Kidney (tissue), 22 donors: ENCODE measurements at places on chromosomes 3 and 15. TPM values are rescaled to one million over a fixed set of nuclear protein-coding genes. Genes with fewer than 3 reads are reported as not detected.
A peak's percentile ranks its signal among the peaks of the same experiment; 100 is the strongest.

DNA sequence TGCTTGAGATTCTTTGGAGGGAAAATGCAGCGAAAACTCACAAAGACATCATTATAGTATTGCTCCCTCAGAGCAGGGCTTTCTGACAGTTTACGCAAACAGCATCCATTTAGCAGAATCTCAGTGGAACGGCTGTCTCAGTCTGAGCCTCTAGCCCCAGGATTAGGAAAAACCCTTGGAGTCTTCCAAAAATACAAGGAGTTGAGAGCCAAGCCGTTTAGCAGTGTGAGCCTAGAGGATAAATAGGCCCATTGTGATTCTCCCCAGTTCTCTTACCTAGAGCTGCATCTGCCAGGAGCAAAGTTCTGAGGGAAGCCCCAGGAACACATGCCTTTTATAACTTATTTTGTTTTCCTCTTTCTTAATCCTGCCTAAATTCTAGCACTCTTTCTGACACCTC lies 359.6 kb downstream of the NTRK3 start:
- no peak for DNase-seq

- DNase-seq, result no peak
Observed at GRCh38 chr3:45054196-45054857, 28.2 kb downstream of the CLEC3B start.

GRCh38 chr3:14397531-14397930 lies 4.9 kb upstream of the SLC6A6 start:
- DNase-seq, result no peak

DNA sequence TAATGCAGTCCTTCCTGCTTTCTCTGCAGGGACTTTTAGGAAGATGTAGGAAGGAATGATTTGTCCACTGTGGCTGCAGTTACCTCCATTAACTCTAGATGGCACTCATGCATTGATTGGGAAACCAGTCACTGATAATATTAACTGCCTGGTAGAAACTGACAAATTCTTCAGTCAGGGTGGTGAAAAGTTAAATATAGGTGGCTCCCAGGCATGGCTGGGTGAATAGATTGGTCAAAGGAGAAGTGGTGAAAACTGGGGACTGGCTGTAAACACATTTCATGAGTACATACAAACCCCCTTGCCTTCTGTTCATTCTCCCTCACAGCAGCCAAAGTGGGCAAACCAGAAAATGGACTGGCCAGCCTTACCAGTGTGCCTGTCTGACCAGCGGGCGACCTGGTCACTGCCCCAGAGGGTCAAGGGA lies 333.4 kb downstream of the THSD4 start:
- DNase-seq, result peak; percentile 83

DNA sequence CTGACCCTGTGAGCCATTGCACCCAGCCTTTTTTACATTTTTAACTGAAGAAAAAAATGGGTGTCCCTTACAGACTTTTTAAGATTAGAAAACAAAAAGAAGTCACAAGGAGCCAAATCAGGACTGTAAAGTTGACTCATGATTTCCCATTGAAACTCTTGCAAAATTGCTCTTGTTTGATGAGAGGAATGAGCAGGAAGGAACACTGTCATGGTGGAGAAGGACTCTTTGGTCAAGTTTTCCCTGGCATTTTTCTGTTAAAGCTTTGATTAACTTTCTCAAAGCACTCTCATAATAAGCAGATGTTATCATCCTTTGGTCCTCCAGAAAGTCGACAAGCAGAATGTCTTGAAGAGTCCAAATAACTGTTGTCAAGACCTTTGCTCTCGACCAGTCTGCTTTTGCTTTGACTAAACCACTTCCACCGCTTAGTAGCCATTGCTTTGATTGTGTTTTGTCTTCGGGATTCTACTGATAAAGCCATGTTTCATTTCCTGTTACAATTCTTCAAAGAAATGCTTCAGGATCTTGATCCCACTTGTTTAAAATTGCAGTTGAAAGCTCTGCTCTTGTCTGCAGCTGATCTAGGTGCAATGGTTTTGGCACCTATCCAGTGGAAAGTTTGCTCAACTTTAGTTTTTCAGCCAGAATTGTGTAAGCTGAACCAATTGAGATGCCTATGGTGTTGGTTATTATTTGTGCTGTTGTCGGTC lies 369.4 kb downstream of the MAGI1 start:
- DNase-seq, result no peak

- DNase-seq, result no peak
Observed at GRCh38 chr3:150830094-150830681, 67.2 kb upstream of the SIAH2 start.

The VIPR1 gene
- 5.3 TPM for polyA plus RNA-seq

DNA sequence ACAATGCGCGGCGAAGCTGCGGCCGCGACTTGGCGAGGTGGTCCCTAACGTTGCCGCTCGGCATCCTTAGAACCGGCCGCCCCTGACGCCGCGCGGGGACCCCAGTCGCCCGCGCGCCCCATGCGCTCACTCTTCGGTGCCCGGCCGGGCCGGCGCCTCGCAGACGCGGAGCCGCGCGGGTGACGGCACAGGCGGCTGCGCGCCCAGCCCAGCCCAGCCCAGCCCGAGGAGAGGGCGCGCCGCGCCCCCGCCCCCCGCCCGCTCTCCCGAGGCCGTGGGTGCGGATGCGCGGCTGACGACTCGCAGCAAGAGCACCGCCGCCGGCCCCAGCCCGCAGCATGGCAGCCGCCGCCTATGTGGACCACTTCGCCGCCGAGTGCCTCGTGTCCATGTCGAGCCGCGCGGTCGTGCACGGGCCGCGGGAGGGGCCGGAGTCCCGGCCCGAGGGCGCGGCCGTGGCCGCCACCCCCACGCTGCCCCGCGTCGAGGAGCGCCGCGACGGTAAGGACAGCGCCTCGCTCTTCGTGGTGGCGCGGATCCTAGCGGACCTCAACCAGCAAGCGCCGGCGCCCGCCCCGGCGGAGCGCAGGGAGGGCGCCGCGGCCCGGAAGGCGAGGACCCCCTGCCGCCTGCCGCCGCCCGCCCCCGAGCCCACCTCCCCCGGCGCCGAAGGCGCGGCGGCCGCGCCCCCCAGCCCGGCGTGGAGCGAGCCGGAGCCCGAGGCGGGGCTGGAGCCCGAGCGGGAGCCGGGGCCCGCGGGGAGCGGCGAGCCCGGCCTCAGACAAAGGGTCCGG lies 437 bp downstream of the KLF13 start:
- DNase-seq, result no peak

- DNase-seq, result no peak
Observed at GRCh38 chr3:178370387-178370786, 165.8 kb upstream of the KCNMB2 start.

GRCh38 chr15:41060505-41060904 lies 55.6 kb downstream of the INO80 start:
- no peak for DNase-seq

The CRABP1 gene
- polyA plus RNA-seq, result 61.0 TPM

GRCh38 chr3:194294895-194295214 lies 56.3 kb downstream of the CPN2 start:
- DNase-seq, result no peak

The TMOD2 gene
- polyA plus RNA-seq, result 2.5 TPM

GRCh38 chr15:39542385-39543065 lies 38.4 kb upstream of the THBS1 start:
- DNase-seq, result no peak

The GOLGA6L4 gene
- polyA plus RNA-seq, result 3.0 TPM

The PSTPIP1 gene
- 2.2 TPM for polyA plus RNA-seq

DNA sequence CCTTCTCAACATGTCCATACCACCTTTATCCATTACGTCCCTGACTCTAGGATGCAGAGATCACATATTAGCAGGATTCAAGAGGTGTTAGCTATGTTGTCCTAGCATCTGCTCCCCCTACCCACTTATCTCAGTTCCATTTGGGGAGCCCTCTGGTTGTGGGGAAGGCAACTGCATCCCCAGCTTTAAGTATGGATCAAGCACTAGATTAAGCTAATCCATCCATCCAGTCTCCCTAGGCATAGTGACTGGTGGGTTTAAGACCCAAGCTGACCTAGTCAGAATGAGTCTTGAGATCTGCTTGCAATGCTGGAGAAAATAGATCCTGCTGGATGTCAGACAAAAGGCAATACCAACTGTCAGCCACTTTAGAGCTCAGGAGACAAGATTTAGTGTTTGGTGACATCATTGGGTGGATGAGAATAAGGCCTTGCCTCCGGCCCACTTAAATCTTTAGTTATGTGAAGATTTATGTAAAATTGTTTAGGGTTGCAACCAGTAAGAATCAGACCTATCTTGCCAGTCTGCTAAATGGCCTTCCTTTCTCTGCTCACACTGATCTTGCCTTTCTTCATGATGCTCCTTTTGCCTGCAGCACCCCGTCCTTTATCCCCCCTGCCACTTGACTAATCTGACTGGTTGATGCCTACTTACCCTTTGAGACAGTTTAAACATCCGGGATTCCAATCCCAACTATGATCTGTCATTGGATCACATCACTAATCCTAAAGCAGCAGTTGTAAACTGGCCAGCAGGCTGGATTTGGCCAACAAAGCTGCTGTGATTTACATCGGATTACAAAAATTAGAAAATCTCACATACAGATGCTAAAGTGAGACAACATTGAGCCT lies 2.1 kb upstream of the ISY1 start:
- DNase-seq, result no peak

DNA sequence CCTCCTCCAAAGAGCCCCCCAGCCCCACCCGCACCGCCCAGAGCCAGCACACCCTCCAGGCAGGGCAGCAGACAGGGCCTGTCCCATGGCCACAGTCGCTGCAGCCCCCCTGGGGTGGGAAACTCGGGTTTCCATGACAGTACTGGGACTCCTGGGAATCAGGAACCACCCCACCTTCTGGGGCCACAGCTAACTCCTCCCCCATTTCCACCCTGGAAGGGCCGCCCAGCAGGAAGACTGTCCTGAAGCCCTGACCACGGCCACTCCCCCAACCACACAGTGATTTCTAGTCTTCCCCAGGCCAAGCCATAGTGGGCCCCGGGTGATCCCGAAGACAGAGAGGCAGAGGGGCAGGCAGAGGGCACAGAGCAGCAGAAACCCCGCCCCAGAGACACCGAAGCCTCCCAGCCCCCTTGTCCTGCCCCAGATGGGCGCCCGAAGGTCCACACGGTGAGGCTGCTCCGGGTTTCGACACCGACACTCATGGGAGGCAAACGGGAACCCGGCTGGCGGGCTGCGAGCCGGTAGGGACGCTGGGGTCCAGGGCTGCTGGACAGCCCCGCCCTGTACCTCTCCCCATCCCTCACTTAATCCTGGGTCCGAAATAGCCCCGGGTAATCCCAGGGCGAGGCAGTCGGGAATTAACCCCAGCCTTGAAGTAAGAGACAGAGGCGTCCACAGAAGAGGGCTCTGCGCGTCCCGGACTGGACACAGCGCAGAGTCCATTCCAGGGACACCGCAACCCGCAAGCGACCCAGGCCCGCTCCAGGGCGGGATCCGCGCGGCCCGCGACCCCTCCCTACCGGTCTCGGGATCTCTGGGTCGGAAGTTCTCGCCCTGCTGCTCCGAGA lies 138.4 kb downstream of the NUP210 start:
- DNase-seq, result no peak

The RPP25 gene
- polyA plus RNA-seq, result 7.3 TPM

DNA sequence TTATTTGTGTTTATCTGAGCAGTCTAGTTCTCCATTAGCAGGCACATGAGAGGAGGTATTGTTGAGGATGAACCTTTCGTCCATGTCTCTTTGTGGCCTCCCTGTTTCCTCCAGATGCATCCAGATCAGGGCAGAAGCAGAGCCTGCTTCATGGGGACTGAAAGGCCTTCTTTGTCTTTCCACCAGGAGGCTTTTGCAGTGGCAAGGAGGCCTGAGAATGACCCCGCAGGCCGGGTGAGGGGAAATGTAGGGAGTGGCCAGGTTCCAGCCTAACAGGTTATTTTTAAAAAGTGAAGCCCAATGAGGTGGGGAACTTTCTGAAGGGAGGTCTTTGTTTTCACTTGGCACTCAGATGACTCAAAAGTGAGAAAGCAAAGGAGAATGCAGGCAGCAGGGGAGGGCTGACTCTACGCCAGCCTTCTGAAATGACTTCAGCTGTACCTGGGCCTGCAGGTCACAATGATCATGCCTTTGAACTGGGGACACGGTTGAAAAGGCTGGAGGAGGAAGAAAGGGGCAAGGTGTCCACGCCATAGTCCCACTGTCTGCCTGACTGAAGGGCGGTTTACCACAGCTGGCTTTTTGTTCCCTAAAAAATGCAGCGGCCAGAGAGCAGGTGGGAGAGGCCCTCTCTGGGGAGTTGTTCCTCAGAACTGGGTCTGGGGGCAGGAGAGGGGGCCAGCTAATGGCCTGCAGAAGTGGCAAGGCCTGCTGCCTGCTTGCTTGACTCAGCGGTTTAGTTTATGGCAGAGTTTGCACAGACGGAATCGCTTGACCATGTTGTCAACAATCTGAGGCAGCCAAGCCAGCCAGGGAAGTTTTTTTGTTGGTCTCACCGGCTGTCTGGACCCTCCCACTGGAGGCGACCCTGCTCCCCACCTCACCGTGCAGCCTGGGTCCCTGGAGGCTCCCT lies 28.7 kb downstream of the CMTM7 start:
- peak; percentile 78 for DNase-seq

DNA sequence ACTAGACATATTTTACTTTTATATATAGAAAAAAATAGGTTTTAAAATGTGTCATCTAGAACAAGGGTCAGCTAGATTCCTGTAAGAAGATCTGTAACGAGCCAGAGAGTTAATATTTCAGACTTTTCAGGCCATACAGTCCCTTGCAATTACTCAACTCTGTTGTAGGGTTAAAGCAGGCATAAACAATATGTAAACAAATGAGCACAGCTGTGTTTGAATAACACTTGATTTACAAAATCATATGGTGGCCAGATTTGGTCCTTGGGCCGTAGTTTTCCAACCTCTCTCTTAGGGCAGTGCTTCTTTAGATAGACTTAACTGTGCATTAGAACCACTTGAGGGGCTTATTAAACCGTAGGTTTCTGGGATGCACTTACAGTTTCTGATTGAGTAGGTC lies 19.6 kb downstream of the LRRC57 start:
- no peak for DNase-seq

DNA sequence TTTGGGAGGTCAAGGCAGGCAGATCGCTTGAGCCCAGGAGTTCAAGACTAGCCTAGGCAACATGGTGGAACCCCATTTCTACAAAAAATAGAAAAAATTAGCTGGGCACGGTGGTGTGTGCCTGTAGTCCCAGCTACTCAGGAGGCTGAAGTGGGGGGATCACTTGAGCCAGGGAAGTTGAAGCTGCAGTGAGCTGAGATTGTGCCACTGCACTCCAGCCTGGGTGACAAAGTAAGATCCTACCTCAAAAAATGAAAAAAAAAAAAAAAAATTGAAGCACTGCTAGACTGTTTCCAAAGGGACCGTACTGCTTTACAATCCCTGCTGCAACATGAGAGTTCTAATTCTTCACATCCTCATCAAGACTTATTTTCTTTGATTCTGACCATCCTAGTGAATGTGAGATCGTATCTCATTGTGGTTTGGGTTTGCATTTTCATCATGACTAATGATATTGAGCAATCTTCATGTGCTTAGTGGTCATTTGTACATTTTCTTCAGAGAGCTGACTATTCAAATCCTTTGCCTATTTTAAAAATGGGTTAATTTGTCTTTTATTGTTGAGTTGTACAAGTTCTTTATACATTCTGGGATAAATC lies 10.8 kb downstream of the CMTM8 start:
- no peak for DNase-seq

- DNase-seq, result no peak
Observed at GRCh38 chr15:93086791-93087190, 2.2 kb downstream of the RGMA start.

GRCh38 chr15:89416339-89417183 lies 79.8 kb downstream of the RHCG start:
- peak; percentile 84 for DNase-seq

The ASB14 gene
- polyA plus RNA-seq, result not detected
